ENCODE measurements at places on chromosomes 4 and X.

DNA sequence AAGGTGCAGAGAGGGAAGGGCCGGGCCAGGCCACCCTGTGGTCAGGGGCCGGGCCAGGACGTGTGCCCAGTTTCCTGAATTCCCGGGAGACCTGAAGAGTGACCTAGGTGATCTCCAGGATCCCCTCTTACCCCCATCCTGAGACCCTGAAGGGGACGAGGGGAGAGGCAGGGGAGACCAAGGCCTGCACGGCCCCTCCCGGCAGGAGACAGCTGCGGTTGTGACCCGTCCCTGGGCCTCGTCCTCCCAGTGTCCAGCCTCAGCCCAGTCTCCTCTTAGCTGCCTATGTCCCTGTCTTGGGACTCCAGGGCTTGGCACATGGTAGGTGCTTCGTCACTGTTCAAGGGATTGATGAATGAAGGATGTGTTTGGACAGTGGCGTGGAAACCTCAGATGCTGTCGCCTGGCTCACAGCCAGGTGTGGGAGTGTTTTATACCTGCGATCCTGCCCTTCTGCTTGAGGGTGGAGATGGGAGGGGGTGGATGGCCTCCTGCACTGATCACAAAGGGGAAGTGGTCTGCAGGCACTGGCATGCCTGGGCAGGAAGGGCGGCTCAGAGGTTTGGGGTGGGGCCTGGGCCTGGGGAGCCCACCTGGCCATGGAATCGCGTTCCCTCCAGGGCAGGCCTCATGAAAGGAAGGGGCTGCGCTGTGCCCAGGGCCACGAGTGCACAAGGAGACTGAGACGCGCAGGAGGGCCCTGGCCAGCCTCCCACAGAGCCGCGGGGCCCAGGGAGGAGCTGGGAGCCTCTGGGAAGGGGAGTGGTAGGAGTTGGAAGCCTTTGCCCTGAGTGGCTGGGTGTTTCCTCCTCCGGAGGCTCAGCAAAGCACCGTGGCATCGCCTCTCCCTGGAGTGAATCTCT, 6.9 kb downstream of the SH3TC1 start:
- DNase-seq = no peak

DNA sequence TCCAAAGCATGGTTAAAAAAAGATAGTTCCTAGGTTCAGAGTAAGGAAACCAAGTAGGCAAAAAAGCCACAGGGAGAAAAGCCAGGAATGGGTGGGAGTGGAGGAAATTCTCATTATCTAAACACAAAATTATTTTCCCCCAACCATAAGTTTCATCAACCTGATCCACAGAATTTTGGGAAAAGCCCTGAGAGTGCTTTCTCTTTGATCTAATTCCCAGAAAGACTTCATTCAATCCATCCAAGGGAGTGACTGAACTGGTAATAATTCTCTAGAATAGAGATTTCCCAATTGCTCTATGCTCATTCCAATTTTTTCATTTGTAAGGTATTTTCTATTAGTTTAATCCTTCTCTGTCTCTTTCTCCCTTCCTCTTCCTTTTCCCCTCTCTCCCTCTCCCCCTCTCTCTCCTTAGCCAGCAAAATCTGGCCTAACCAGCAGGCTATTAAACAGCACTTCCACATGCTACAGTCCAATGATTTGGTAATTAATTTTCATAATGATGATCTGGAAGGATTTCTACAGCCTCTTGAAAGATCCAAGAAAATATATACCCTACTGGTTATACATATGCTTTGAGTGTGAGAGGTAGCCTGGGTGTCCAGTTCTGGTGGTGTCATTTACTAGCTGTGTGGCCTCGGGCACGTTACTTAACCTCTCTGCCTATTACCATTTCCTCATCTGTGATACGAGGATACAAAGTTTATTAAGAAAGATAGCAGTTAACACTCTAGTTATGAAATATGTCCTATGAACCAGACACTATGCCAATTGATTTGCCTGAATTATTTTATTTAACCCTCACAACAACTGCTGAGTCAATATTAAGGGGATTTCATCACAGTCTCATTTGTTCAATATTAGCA, 251.5 kb upstream of the RASGEF1B start:
- DNase-seq = no peak

- no peak for DNase-seq
Observed at GRCh38 chrX:23952391-23952790, 44.6 kb downstream of the CXorf58 start.

DNA sequence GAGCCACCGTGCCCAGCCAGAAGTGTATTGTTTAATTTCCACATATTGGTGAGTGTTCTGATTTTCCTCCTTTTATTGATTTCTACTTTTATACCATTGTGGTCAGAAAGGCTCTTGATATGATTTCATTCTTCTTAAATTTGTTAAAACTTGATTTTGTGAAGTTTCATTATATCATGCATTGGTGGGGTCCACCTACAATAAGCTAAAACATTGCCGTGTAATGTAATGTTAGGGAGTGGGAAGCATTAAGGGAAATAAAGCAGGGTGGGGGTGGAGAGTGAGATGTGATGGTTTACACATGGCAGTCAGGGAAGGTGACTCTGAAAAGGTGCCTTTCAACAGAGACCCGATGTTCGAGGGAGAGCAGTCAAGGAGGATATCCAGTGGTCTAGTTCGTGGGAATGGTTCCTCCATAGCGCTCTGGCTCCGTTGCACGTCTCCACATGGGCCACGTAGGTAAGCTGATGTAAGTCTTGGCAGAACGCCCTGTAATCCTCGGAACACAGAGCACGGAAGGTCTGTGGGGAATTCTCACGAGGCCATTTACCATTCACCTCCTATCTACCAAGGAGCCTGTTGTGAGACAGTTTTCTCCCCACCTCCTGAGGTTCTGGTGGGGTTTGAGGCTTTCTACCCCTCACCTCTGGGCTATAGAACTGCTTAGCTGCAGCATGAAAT, 7.7 kb upstream of the WDR13 start:
- DNase-seq = no peak

DNA sequence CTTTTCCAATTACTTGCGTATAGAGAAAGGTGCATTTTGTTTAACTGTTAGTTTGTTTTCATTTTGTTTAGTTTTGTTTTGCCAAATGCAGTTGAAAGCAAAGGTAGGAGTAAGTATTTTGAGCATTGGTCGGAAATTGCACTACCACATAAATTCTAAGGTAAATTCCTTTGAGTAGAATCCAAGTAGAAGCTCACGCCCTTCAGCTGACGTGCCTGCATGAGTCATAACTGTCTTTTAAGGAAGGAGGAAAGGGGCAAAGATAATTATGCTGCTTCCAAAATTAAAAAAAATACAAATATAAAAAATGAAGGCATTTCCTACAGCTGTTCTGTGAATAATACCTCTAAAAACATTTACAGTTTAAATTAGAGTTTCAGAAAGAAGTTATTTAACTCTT, 110.2 kb upstream of the MYOZ2 start:
- no peak for DNase-seq

DNA sequence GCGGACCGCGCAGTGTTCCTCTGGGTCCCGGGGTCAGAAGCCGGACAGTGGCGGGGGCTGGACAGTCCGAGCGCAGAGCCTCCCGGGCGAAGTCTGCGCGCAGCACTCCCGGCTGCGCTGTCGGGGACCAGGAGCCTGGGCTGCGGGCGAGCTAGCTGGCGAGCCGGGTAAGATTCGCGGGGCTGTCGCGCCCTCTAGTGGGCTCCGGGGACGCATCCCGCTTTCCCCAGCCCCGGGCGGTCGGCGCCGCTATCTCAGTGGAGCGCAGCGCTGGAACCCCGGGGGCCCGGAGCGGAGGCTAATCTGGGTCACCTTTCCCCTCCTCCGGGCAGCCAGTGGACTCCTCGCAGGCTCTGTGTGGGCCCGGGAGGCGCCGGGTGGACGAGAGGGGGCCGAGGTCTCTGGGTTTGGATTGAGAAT, 4.2 kb downstream of the PDGFRA start:
- peak; percentile 52 for DNase-seq

DNA sequence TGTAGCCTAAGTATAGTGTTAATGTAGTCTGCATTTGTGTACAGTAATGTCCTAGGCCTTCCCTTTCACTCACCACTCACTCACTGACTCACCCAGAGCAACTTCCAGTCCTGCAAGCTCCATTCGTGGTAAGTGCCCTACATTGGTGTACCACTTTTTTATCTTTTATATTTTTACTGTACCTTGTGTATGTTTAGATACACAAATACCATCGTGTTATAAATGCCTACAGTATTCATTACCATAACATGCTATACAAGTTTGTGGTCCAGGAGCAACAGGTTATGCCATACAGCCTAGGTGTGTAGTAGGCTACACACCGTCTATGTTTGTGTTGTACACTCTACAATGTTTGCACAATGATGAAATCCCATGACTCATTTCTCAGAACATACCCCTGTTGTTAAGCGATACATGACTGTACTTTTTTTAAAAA, 15.4 kb downstream of the TSPAN5 start:
- no peak for DNase-seq
